Epithelial cell of proximal tubule (primary cell): ENCODE measurements at places on chromosomes 6 and 20.

- no peak for DNase-seq
Measured at GRCh38 chr6:36735110-36736071, 37.8 kb downstream of the RAB44 start.

- DNase-seq = peak; percentile 9
Measured at GRCh38 chr20:29497261-29497671, 1760.2 kb upstream of the DEFB115 start.

- DNase-seq = no peak
Measured at GRCh38 chr6:9484686-9485085, 930.2 kb downstream of the TFAP2A start.

- no peak for DNase-seq
Measured at GRCh38 chr6:47254906-47255305, 54.8 kb downstream of the TNFRSF21 start.
